ENCODE measurements at places on chromosomes 6 and 20.

DNA sequence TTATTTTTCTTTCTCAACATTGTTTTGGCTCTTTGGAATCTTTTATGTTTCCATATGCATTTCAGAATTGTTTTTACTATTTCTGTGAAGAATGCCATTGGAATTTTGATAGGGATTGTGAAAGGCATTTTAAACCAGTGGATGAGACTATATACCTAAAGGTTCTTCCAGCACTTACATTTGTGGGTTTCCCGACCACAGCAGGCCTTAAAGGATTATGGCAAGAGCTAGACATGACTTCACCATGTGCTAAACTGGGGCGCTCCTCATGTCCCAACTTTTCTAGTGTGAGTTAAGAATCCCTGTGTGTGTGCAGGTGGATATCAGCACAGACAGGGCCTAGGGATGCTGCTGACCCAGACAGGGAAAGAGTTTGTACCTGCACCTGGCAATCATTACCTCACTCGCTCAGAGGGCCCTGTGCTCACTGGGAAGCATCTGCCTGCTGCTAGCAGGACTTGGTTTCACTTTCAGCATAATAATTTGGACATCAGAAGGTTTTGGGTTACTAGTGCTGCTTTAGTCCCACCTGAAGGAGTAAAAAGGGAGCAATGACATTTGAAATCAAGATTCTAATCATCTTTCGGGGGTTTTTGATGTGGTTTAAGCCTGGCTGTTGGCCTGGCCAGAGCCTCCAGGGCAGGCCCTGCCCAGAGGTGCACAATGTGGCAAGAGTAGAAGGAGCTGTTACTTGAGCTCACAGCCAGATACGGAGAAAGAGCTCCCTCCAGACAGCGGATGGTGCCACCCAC lies 137.1 kb downstream of the CDC5L start:
- peak; percentile 43 for DNase-seq

DNA sequence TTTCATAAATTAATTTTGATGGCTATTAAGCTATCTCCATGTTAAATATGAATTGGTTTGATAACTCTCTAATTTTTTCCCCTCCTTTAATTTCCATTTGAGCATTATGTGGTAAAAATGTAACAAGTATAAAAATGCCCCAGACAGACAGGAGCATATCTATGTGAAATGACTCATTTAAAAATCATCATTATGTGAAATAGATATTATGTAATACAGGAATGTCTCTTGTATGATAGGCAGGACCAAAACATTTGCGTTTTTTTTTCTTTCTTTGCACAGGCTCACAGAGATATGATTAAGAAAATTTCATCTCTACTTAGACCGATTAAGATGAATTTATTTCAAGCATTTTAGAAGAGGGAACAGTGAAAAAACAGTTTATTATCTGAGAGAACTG lies 95.8 kb downstream of the AKAP7 start:
- peak; percentile 50 for DNase-seq

- DNase-seq: no peak
These were observed at the start of gene ADA for GRCh38 chr20:44651684-44652423. ADA (minus strand) TSS chr20:44651699; CDS start chr20:44651607, 92 bp downstream.

DNA sequence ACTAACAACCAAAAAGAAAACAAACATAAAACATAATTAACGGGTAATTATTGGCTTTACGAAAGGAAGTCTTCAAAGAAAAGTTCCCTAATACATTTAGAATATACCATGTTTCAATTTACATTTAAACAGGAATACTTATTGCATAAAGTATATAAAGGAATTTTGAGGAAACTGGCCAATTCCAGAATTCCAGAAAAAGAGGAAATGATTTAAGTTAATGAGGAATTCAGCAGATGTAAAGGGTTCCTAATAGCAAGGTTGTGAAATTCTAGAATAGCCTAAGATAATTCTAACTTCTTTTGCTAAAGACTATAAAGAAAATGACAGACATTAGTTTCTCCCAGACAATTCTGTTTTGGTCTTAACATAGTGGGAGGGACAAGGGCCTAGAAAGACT lies 35.0 kb downstream of the DTNBP1 start:
- DNase-seq: no peak

DNA sequence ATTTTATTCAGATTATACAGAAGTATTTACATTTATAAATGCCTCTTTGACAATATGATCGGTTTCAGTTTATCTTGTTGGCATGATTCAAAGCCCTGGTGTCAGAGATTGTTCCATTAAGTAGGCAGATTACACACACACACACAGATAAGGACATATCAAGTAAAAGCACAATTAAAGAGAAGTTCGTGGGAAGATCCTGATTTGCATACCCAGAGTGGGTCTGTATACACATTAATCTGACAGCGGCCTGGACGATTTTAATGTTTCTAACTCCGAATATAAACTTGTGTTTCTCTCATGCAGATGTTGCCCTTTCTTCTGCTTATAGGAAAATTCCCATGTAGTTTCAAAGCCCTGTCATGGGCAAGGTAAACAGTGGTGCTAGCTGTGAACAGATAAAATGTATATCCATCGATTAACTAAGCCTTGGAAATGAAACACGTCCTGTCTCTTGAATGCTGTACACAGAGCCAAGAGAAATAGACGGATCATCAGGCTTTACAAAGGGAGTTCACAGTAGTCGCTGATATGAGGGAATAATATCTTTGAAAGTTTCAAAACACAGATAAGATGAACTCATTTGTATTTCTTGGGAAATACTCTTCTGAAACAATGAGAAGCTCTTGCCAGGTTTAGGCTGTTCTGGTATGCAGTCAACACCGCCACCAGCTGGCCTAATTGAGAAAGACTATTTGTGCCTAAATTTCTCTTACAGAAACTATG lies 108.2 kb upstream of the GMDS start:
- peak; percentile 86 for DNase-seq

DNA sequence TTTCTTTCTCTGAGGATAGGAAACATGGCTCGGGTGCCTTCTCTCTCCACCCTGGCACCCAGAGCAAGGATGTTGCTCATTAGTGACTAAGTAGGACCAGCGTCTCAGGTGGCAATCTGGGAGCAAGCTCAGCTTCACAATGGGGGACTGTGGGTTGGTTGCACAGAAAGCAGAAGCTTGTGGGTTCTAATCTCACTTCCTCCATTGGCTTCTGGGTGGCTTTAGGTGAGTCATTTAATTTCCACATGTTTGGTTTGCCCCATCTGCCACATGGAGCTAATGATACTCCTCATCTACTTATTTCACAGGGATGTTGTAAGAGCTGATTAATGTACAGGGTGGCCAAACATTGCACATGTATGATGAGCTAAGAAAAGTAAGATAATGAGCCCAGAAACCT lies 54.8 kb upstream of the AKIRIN2 start:
- DNase-seq: peak; percentile 85

GRCh38 chr6:41209547-41210320 lies 8.8 kb upstream of the TREML2 start:
- DNase-seq: no peak

DNA sequence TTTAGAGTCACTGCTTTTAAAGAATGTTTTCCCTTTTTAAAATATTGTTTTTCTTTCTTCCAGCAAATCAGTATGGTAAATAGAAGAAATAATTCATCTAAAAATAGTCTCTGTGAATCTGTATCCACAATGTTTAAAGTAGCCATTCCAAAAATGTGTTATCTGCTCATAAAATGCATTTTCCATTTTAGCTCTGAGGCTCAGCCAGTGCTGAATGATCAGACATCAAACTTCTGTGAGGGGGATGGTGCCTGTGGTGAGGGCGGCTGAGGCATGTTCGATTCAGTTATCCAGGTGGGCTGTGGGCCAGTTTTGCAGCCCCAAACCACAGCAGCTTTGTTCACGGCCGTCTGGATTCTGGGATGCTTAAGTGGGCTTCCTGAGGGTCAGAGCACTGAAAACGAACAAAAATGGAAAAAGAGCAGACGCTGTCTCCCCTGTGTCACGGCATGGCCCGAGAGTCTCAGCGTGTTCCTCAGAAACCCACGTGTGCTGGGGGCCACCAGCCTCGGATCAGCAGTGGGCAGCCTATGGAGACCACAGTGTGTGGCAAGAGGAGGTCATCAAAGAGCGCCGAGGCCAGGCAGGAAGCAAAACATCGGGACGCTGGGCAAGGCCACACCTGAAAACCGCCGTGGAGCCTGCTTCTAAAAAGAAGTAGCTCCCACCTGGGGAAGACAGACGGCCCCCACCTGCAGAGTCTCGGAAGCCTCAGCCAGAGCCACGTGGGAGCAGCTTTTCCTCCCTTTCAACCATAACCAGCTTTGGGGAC lies 134.9 kb upstream of the THBS2 start:
- no peak for DNase-seq

DNA sequence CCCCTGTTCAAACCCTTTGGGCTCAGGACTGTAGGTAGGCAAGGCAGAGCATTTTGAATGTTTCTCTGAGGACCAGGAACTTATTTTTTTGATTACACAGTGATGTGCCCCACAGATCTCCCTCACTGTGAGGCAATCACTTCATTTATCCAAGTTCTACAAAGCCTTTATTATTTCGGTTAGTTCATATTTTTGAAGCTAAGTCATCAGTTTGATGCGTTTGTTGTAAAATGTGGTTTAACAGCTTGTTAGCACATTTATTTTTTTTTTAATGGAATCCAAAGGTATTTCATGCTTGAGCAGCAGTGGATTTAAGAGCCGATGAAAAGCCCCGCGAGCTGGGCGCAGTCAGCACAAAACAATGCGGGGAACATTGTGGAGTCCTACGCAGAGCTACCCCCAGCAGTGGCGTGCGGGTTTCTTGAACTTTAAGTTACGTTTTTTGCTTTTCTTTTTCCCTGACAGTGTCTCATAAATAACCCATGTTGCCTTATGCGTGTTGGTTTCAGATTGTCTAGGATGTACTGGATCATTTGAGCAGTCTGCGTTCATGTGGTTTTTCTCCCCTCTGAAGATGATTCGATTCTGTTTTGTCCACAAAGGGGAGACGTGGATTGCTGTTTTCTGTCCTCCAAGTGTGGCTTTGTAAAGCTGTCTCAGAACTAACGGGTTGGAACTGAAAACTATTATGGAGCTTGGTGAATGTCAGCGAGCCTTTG lies 233.6 kb upstream of the BMP2 start:
- DNase-seq: peak; percentile 98

GRCh38 chr20:52217689-52218395 lies 26.3 kb upstream of the ZFP64 start:
- DNase-seq: no peak

All from iris pigment epithelial cell (primary cell).